ENCODE measurements at places on chromosomes 1 and 21.

- no peak for DNase-seq
Observed at GRCh38 chr1:211935448-211935970, 99.8 kb downstream of the INTS7 start.

DNA sequence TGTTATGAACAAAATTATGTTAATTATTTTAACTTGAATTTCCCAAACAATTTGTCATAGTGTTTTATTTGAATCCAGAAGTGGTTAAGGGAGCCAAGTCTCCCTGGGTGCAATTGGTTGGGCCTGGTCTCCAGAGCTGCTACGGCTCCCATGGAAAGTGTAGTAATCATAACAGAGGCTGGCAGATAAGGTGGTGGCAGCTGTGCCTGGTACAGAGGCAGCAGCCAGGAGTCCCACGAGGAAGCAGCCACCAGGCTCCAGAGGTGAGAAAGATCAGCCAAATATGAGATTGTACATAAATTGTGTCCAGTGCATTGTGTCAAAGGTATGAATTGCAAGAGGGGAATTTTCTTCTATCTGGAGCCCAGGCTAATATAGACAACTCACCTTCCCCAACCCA, 368.9 kb upstream of the PTBP2 start:
- DNase-seq = no peak

GRCh38 chr1:224259986-224260385, 70.0 kb downstream of the NVL start:
- DNase-seq = no peak

GRCh38 chr1:174740249-174740968, 259.3 kb upstream of the CACYBP start:
- no peak for DNase-seq

DNA sequence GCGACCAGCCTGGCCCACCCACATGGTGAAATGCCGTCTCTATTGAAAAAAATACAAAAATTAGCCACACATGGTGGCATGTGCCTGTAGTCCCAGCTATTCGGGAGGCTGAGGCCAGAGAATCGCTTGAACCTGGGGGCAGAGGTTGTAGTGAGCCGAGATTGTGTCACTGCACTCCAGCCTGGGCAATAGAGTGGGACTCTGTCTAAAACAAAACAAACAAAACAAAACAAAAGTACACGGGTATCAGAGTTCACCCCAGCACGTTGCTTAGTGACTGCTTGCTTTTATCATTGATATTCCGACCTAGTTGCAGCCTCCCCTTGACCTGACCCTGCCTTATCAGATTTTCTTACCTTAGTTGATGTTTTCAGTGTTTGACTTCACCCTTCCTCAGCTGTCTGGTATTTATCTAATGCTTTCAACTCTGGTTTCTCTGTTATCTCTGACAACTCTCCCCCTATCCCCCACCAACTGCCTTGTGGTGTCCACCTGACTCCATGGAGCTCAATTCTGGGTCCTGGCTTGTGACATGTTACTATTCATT, 5.1 kb downstream of the TLCD4 start:
- DNase-seq = no peak

Measured in cerebellum (tissue), 4 donors.